ENCODE measurements at places on chromosomes 3 and 15. TPM values are rescaled to one million over a fixed set of nuclear protein-coding genes. Genes with fewer than 3 reads are reported as not detected.

Gene SOX14
- polyA plus RNA-seq = not detected

GRCh38 chr3:31996195-31996594, 14.6 kb downstream of the ZNF860 start:
- H3K36me3 ChIP-seq = peaks cover 16% of the 10 kb centered on the region
- no peaks in the 10 kb centered on the region for H3K27me3 ChIP-seq
- no peak for DNase-seq
- no peak overlapping the region for H3K27ac ChIP-seq
- no peak overlapping the region for H3K4me3 ChIP-seq
- peaks cover 22% of the 10 kb centered on the region for H3K4me1 ChIP-seq

Gene P2RY1
- polyA plus RNA-seq = not detected

Gene ACKR2
- polyA plus RNA-seq = 0.10 TPM

GRCh38 chr3:186381424-186382216, 19.6 kb upstream of the DGKG start:
- DNase-seq = no peak
- H3K27me3 ChIP-seq = peaks cover 9% of the 10 kb centered on the region
- peaks cover 19% of the 10 kb centered on the region for H3K4me1 ChIP-seq

Gene SNTN
- not detected for polyA plus RNA-seq

GRCh38 chr3:136862617-136863322, 762 bp downstream of the NCK1 start:
- DNase-seq = no peak
- peaks cover 43% of the 10 kb centered on the region for H3K4me1 ChIP-seq
- H3K27me3 ChIP-seq = no peaks in the 10 kb centered on the region
- H3K36me3 ChIP-seq = peaks cover 9% of the 10 kb centered on the region
- peak overlapping the region; percentile 96 for H3K4me3 ChIP-seq

Gene ZNF502
- 4.6 TPM for polyA plus RNA-seq

Gene TM6SF1
- 2.2 TPM for polyA plus RNA-seq

Gene GOLGA6L10
- 0.17 TPM for polyA plus RNA-seq

GRCh38 chr3:54481606-54482365, 359.4 kb downstream of the CACNA2D3 start:
- no peak overlapping the region for H3K4me3 ChIP-seq
- H3K27me3 ChIP-seq = no peaks in the 10 kb centered on the region
- H3K36me3 ChIP-seq = no peaks in the 10 kb centered on the region

DNA sequence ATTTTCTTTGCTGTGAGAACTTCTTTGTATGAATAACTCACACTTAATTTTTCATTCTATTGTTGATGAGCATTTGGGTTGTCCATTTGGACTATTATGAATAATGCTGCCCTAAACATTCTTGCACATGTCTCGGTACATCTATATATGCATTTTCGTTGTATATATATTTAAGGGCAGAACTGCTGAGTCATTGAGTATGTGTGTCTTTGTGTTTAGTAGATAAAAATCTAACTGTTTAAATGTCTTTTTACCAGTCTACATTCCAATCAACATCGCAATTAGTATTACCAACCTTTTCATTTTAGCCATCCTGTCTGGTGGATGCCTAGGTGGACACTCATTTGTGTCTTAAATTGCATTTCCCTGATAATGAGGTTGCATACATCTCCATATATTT, 144.4 kb downstream of the UACA start:
- peaks cover 27% of the 10 kb centered on the region for H3K27me3 ChIP-seq
- H3K27ac ChIP-seq = no peak overlapping the region
- H3K4me1 ChIP-seq = no peaks in the 10 kb centered on the region
- peaks cover 6% of the 10 kb centered on the region for H3K36me3 ChIP-seq
